ENCODE measurements at places on chromosomes 5 and 9. TPM values are rescaled to one million over a fixed set of nuclear protein-coding genes. Genes with fewer than 3 reads are reported as not detected.

SLC23A1 gene
- total RNA-seq, result not detected

C1QTNF2 gene
- under 0.01 TPM for total RNA-seq

SH3TC2 gene
- 15.0 TPM for total RNA-seq

QRFP gene
- total RNA-seq, result not detected

RASGRF2 gene
- total RNA-seq, result 20.6 TPM

IFNA8 gene
- not detected for total RNA-seq

INSL6 gene
- total RNA-seq, result not detected

C9orf85 gene
- total RNA-seq, result 12.4 TPM

TICAM2 gene
- 0.20 TPM for total RNA-seq

AIF1L gene
- 0.60 TPM for total RNA-seq

FAM81B gene
- total RNA-seq, result 0.22 TPM

FBN2 gene
- total RNA-seq, result 0.60 TPM

CHSY3 gene
- 3.4 TPM for total RNA-seq

RANBP17 gene
- total RNA-seq, result 4.8 TPM

KLF9 gene
- total RNA-seq, result 23.2 TPM

ALDH1A1 gene
- total RNA-seq, result 1,079 TPM

MARCOL gene
- total RNA-seq, result not detected

CDC42SE2 gene
- total RNA-seq, result 57.9 TPM

RNF224 gene
- total RNA-seq, result not detected

RPS14 gene
- 2,980 TPM for total RNA-seq

CDX1 gene
- not detected for total RNA-seq

FAXDC2 gene
- total RNA-seq, result 15.3 TPM

BASP1 gene
- 2.4 TPM for total RNA-seq

PCDHA10 gene
- under 0.01 TPM for total RNA-seq

STPG3 gene
- total RNA-seq, result not detected

KCNN2 gene
- total RNA-seq, result 1.5 TPM

PDE6A gene
- total RNA-seq, result not detected

SLC4A9 gene
- total RNA-seq, result not detected

KIF4B gene
- total RNA-seq, result 0.40 TPM

GKAP1 gene
- total RNA-seq, result 1.1 TPM

ARID3C gene
- under 0.01 TPM for total RNA-seq

SERINC5 gene
- 12.2 TPM for total RNA-seq

NME5 gene
- total RNA-seq, result 1.1 TPM

FPGS gene
- total RNA-seq, result 51.0 TPM

GRXCR2 gene
- not detected for total RNA-seq

All from lung microvascular endothelial cell (primary cell).